ENCODE measurements at places on chromosomes 12 and 14.

GRCh38 chr14:106605548-106606448 lies 1079.4 kb downstream of the TMEM121 start:
- DNase-seq: no peak

DNA sequence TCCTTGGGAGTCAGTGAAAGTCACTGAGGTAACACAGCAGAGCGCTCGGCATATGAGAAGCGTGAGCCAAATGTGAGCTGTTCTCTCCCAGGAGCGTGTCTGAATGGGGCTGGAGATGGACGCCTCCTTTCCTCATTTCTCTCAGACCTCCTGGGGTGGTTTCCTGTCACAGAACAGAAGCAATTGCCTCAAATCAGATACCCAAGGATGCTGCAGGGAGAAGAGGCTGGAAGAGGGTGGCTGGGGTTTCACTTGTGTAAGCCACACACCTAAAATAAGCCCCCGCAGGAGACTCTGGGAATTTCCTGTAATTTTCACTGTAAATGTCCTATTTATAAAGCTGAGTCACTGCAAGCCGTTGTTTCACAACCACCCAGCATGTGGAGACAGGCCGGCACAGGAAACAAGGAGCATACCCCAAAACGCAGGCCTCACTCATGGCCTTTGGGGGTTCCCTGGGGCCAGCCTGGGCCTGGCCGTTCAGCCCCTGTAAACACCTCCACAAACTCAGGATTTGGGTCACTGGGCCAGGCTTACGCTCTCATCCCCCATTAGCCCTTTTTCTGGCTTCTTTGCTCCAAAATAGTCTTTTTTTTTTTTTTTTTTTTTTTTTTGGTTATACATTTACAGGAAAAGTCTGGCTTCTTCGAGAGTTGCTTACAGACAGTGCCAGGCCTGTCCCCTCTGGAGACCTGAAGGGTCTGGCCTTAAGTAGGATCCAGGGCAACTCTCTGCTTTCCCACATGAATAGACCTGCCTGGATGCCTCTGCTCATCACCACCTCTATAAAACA lies 55.3 kb downstream of the VCPKMT start:
- DNase-seq: no peak

DNA sequence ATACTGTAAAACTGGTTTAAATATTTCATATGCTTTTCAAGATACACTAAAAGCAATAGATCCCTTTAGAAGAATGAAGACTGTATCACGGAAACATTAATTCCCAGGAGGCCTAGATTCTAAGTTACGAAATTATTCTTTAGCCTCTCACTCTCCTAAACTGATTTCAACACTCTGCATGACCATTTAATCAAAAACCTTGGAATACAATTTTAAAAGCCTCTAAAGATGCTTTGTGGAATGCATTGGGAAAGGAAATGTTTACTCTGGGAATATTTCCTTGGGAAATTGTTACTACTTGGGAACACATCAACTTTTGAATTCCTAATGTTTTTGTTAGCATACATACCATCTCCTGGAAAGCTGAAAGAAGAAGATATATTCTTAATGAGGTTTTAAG lies 255.7 kb upstream of the FAR2 start:
- DNase-seq: no peak

GRCh38 chr12:58580095-58580494 lies 340.2 kb downstream of the LRIG3 start:
- DNase-seq: no peak

GRCh38 chr12:61846765-61847164 lies 413.4 kb upstream of the USP15 start:
- no peak for DNase-seq

- no peak for DNase-seq
Measured at GRCh38 chr14:99350751-99351150, 78.8 kb upstream of the BCL11B start.

GRCh38 chr14:96938946-96939345 lies 141.8 kb downstream of the VRK1 start:
- no peak for DNase-seq

DNA sequence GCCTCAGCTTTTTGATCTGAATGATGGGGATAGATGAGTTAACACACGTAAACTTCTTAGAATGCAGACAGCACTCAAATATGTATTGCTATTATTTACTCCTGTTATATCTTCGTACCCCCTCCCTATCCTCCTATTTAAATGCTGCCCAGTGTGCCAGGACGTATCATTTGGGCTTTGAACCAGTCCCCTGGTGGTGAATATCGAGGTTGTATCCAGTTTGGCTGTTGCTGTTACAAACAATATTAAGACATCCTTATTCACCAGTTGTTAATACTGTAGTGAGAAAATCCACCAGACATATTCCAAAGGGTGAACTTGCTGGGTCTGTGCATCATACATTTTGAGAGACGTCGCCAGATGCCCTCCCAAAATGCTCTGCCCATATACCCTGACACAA lies 51.5 kb upstream of the FOXN3 start:
- DNase-seq: no peak

DNA sequence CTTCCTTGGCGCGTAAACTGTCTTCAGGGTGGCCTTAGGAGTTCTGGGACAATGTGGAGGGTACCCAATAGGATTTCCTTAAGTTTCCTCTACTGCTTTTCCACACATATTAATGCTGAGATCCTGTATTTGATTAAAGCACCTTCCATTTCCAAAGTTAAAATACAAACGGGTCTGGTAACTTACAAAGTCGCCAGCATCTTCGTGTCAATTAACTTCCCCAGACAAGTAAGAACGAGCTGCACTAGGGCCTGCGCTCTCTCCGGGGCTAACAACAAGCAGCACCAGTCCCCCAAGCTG lies 130.9 kb downstream of the NDUFA12 start:
- no peak for DNase-seq

- DNase-seq: no peak
Measured at GRCh38 chr12:71455028-71455737, 15.6 kb downstream of the LGR5 start.

Measured in midbrain (tissue), 1 donor.